Activated CD8-positive, alpha-beta memory T cell treated with anti-CD3 and anti-CD28 coated beads for 4 hours (primary cell): ENCODE measurements at places on chromosomes 7 and 10.

GRCh38 chr7:87225696-87226095 lies 6.2 kb upstream of the TMEM243 start:
- DNase-seq, result no peak

GRCh38 chr10:119333146-119333792 lies 125.9 kb downstream of the GRK5 start:
- peak; percentile 52 for DNase-seq

GRCh38 chr10:63129888-63130287 lies 3.2 kb upstream of the NRBF2 start:
- DNase-seq, result no peak

GRCh38 chr7:115052706-115053105 lies 130.8 kb downstream of the MDFIC start:
- DNase-seq, result no peak

DNA sequence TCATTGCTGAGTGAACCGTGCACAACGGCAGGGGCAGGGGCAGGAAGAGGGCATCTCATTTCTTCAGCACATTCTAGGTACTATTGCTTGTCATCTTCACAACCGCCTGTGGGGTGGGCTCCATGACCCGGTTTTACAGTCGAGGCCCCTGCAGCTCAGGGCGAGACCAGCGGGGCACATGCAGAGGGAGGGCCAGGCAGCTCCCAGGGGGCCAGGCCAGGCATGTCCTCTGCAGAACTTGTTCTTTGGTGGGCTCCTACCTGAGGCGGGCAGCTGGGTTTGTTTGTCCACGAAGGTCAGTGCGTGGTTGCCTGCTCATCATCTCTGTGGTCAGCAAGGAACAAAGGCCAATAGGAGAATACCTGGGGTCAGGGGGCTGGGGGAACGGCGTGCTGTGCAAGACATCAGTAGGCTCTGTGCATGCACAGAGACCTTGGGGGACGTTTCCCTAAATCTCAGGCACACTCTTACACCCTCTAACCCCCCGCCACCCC lies 75.1 kb upstream of the LEP start:
- DNase-seq, result no peak

GRCh38 chr7:98097042-98097645 lies 9.5 kb upstream of the LMTK2 start:
- DNase-seq, result no peak

DNA sequence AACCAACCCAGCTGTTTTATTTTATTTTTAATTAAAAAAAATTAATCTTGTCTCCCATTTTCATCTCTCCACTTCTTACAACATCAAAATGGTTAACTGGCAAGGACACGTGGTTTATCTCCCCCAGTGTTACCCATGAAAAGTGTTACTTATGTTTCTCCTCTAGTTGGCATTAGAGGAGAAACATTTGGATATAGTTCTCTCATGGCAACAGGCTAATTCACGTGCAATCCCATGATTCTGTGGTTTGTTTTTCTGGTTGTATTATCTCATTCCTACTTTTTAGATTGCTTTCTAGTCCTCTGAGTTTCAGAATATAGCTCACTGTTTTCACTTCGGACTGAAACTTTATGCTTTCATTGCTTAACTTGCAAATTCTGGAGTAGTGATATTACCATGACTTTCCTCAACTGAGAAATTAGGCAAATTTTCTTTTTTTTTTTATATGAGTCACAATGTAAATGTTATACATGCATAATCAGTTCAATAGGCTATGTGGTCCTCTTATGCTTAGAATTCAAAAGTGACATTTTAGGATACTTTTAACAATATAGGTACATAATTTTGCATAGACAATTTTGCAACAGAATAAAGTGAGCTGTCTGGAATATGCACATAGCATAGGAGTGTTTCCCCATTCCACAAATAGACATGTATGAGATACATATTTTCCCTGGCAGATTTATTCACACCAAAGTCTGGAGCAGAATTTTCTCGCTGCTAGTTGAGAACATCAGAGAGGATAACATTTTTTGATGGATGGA lies 43.0 kb downstream of the LHFPL3 start:
- no peak for DNase-seq

DNA sequence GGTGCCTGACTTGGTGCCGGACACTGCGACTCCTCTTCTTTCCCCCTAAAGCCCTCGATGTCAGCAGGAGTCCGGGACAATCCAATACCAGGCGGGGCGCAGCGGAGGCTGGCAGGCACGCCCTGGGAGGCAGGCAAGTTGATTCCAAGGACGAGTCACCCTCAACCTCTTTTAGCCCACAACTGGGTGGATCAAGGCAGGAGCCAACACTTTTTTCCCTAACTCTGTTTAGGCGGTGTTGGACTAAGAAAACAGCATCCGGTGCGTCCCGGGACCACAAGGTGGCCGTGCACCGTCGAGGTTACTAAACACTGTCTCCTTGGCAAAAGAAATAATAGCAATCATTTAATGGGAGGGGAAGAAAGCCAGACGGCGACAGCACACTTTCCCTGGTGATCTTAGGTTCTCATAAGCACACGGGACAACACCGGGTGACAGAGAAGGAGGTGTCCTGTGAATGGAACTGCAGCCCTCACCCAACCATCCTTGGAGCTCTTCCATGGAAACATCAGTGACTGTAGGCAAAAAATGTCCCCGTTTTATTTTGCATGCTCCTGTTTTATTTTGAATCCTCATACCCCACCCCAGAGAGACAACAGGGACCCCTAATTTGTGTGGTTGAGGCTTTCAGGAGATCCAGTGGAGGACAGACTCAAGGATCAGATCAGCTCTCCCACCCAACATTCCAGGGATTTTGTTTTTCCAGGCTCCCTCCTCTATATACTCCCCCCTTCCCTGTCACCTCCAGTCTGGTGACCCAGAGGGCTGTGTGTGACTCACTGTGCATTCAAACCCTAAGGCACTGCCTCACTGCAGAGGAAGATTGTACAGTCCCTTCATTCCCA lies 1.3 kb upstream of the CALCR start:
- DNase-seq, result no peak

DNA sequence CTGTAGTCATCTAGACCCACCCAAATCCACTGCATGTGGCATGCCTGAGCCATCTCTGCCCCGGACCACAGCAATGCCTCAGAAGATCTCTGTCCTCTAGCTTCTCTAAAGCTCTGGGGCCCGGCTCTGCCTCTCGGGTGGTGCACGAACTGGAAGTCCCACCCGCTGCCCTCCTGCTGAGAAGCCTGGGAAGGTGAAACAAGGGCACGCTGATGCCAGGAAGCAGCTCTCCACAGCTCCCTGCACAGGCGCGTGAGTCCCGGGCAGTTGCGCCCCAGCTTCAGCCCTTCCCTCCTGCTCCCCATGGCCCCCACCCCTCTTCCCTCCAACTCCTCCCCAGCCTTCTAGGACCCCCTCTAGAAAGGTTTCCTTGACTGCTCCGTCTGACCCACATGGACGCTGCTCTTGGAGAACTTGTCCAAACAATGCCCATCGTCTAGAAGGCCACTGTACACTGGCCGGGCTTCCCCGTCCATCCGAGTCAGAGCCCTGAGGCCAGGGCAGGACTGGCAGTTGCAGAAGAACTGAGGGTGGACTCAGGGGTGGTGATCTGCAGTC lies 12.8 kb downstream of the KCNH2 start:
- no peak for DNase-seq

DNA sequence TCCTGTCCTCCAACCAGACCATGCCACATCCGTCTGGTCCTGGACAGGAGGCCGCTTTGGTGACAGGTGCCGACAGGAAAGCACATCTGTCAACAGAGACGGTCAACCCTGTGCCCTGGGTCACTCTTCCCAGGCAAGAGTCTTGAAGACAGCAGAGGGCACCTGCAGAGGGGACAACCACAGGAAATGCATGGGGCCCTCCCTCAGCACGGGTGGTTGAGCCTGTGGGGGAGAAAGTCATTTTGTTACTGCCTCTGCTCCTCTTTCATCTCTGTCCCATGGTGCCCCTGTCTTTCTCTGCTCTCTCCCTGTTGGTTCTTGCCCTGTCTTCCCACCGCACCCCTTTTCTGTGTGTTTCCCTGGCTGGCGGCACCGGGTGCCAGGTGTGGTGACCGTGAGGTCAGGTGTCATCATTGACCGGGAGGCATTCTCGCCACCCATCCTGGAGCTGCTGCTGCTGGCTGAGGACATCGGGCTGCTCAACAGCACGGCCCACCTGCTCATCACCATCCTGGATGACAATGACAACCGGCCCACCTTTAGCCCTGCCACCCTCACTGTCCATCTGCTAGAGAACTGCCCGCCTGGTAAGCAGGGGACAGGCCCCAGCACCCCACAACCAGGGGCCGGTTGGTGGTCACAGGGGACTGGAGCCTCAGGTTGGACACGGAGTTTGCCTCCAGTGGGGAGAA lies 17.6 kb upstream of the VSIR start:
- no peak for DNase-seq

GRCh38 chr7:84216472-84216871 lies 21.9 kb upstream of the SEMA3A start:
- no peak for DNase-seq

DNA sequence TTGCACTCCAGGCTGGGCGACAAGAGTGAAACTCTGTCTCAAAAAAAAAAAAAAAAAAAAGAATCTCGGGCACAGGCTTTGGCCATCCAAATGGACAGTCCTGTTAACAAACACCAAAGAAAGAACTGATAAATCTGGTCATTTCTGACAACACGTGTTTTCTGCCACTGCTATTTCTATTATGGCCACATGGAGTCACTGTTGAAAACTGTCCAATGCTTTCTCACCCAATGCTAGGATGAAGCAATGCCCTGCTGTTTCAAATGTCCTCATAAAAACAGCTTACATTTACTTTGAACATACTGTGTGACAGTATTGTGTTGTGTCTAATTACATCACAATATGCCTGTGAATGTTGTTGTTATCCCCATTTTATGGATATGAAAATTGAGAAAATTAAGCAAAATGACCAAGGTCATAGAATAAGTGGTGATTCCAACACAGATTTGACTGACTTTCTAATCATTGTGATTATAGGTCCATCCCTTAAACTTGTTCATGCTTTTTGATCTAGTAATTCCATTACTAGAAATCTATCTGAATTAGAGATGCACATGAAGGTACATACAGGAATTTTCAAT lies 19.9 kb upstream of the MAP3K8 start:
- no peak for DNase-seq

- DNase-seq, result no peak
Observed at GRCh38 chr7:111528331-111528730, 34.0 kb downstream of the IMMP2L start.

GRCh38 chr10:112981553-112981952 lies 31.5 kb downstream of the TCF7L2 start:
- DNase-seq, result no peak

GRCh38 chr10:72048450-72049124 lies 39.8 kb downstream of the SPOCK2 start:
- DNase-seq, result peak; percentile 75

DNA sequence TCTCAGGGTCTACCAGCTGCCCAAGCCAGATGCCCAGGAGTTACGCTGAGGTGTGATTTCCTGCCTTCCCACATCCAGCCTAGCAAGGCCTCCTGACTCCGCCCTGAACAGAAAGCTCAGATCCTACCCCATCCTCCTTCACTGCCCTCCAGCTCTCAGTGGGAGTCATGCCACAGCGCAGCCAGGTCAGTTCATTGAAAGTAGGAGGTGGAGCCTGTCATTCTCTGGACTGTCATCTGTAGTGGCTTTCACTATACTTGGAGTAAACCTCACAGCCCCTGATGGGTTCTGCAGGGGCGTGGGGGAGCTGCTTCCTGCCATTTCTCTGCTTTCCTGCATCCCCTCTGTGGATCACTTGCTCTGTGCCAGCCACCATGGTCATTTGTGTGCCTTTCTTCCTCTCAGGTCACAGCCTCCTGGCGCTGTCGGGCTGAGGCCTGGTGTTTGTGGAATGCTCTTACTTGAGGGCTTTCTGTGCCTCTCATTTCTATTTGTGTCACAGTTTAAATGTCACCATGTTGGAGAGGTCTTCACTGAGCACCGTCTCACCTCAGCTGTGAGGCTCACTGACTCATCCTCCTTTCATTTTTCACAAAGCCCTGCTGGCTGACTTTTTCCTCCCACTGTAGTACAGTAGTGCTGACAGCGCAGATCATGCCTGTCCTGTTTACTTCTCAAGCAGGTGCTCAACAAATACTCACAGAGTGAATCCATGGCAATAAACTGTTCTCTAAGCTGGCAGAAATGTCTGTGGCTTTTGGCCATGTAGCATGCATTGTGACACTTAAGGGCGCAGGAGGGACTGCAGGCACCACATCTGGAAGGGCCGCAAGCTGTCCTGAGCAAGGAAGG lies 61.0 kb upstream of the TMEM248 start:
- no peak for DNase-seq

DNA sequence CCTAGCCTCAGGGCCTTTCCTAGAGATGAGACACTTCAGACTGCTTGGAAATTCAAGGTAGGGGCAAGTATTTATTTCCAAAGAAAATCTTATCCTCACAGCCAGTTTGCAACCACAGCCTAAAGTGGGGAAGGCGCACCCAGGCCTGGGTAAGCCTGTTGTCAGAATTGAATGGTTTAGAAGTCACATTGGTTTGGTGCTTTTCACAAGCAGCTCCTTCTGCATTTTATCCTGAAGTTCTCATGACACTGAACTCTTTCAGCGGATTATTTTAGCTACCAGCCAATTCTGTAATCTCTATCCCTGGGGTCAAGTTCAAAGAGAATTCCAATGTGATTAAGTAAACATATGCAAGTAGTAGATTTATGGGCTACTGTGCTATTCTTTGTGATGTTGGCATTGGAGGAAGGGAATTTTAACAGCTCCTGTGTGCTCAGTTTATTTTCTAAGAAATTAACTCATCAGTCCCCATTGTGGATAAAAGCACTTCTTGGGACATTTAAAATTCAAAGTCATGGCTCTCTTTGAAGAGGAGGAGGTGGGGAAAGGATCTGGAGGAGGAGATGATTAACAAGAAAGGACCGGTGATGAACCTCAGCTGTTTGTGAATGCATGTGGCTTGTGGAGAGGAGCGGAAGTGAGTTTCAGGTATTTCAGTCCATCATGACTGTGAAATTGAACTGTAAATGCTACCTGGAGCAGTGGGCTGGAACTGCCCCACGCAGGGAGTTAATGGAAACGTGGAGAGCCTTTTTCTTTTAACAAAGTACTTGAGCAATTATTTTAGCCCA lies 90.2 kb upstream of the CACUL1 start:
- no peak for DNase-seq

GRCh38 chr10:117536072-117536865 lies 6.3 kb upstream of the EMX2 start:
- no peak for DNase-seq

GRCh38 chr10:76491216-76491615 lies 1059.8 kb downstream of the LRMDA start:
- DNase-seq, result no peak

DNA sequence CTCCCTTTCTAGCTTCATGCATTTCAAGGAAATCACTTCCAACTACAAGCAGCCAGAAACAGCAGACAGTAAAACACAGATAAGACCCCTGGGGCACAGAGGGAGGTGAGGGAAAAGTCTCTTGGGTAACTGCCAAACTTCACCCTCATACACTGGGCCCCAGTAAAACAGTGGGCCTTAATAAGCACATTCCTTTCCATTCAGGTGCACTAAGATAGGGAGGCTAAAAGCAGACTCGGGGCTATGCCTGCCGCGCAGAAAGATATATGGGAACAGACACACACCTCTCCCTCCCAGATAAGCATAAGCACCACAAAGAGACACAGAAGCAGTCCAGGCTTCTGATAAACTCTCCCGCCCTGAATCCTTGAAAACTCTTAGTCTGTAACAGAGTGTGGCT lies 117.0 kb downstream of the TYW1B start:
- DNase-seq, result no peak
